Natural killer cell (primary cell): ENCODE measurements at places on chromosomes 7 and 10. TPM values are rescaled to one million over a fixed set of nuclear protein-coding genes. Genes with fewer than 3 reads are reported as not detected.

DNA sequence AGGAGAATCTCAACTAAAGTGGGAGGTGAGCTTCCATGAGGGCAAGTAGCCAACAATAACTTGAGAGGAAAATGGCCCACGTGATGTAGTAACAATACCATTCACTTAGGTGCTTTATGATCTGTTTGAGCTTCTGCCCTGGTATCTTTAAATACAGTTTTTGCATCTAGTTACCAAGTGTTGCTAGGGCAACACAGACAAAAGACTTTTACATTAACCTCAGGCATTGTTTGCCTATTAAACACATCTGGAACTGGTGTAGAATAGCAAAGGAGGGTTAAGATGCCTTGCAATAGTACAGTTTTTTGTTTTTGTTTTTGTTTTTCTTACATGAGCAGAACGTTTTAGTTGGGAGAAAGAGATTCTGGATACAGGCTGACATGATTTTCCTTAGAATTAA, 97.7 kb upstream of the MTPN start:
- no peaks in the 10 kb centered on the region for H3K27me3 ChIP-seq
- H3K36me3 ChIP-seq = no peaks in the 10 kb centered on the region
- H3K4me1 ChIP-seq = no peaks in the 10 kb centered on the region
- DNase-seq = no peak
- no peak overlapping the region for H3K27ac ChIP-seq

Gene RBP3
- not detected for total RNA-seq

DNA sequence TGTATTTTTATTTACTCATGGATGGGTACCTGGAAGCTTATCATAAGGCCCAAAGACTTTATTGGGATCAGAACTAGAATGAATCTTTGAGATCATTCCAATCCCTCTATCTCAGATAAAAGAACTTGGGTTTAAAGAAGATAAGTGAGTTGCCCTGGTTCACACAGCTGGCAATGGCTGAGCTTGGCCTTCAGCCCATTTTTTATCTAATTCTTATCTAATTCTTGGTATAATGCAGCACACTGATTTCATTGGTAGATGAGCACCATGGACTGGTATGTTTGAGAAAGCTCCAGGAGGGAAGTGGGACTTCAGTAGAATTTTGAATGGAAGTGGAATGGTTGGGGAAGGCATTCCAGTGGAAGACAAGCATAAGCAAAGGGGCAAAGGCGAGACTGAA, 558.9 kb downstream of the REEP3 start:
- H3K36me3 ChIP-seq = no peaks in the 10 kb centered on the region
- H3K27me3 ChIP-seq = no peaks in the 10 kb centered on the region
- H3K4me1 ChIP-seq = no peaks in the 10 kb centered on the region

GRCh38 chr10:131733596-131733995, 167.2 kb upstream of the PPP2R2D start:
- H3K36me3 ChIP-seq = no peaks in the 10 kb centered on the region
- H3K4me3 ChIP-seq = no peak overlapping the region
- H3K27me3 ChIP-seq = no peaks in the 10 kb centered on the region

DNA sequence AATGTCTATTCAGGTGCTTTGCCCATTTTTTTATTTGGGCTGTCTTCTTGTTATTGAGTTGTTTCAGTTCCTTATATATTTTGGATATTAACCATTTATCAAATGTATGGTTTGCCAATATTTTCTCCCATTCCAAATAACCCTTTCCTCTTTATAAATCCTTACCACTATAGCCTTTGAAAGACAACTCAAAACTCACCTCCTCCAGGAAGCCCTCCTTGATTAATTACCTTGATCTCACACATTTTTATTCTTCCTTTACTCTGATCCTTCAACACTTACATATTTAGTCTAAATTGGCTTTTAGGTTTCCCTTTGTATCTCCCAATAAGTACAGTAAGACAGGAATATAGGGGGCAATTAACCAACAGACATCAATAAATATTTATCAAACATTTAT, 42.9 kb downstream of the NRCAM start:
- H3K4me3 ChIP-seq = no peak overlapping the region
- no peaks in the 10 kb centered on the region for H3K4me1 ChIP-seq
- H3K36me3 ChIP-seq = no peaks in the 10 kb centered on the region
- DNase-seq = no peak

DNA sequence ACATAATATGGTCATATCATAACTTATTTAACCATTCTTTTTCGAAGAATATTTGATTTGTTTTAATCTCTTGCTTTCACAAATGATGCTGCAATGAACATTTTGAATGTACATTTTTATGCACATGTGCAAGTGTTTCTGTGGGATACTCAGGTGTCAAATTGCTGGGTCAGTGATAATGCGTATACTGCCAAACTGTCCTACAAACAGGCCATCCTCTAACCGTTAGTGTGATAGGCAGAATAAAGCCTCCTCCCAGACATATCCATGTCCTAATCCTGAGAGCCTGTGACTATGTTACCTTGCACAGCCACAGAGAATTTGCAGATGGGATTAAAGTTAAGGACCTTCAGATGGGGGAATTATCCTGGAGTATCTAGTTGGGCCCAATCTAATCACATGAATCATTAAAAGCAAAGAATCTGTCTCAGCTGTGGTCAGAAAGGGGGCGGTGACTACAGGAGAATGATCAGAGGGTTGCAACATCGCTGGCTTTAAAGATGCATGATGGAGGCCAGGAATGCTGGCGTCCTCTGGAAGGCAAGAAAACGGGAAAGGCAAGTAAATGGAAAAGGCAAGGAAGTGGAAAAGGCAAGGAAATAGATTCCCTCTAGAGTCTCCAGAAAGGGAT, 46.7 kb downstream of the FZD1 start:
- H3K4me1 ChIP-seq = no peaks in the 10 kb centered on the region
- no peaks in the 10 kb centered on the region for H3K27me3 ChIP-seq
- H3K27ac ChIP-seq = no peak overlapping the region
- DNase-seq = no peak
- no peak overlapping the region for H3K4me3 ChIP-seq
- H3K36me3 ChIP-seq = no peaks in the 10 kb centered on the region

DNA sequence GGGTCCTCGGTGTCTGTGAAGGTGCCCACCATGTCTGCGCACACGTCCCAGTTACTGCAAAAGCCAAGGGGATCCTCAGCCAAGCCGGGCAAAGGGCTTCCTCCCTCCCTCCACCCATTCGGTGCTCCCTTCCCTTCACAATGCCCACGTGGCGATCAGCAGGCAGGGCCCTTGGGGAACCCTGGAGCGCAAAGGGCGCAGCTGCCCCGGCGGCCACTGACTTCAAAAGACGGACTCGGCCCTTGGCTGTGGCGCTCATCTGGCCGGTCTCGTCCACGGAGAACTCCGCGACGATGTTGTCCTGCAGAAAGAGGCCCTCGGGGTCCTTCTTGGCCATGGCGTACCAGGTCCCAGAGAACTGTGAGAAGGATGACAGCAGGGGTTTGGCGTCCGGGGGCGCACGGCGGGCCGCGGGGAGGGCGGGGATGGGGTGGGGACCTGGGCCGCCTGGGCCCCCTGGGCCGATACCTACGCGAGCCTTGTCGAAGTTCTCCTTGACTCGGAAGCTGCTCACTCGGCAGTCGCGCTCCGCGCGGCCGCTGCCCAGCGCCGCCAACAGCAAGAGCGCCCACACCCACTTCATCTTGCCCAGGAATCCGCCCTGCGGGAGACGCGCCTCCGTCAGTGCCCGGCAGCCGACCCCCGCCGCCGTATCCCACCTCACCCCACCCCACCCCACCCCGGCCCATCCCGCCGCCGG, 439 bp downstream of the RBP4 start:
- H3K27ac ChIP-seq = no peak overlapping the region
- H3K4me3 ChIP-seq = no peak overlapping the region
- H3K36me3 ChIP-seq = no peaks in the 10 kb centered on the region
- peaks cover 13% of the 10 kb centered on the region for H3K27me3 ChIP-seq

GRCh38 chr7:34728156-34728555, 70.1 kb downstream of the NPSR1 start:
- H3K4me3 ChIP-seq = no peak overlapping the region
- peaks cover 3% of the 10 kb centered on the region for H3K4me1 ChIP-seq
- H3K27me3 ChIP-seq = no peaks in the 10 kb centered on the region
- H3K27ac ChIP-seq = no peak overlapping the region
- DNase-seq = no peak
- no peaks in the 10 kb centered on the region for H3K36me3 ChIP-seq

- H3K4me1 ChIP-seq = no peaks in the 10 kb centered on the region
- no peak overlapping the region for H3K4me3 ChIP-seq
- no peak overlapping the region for H3K27ac ChIP-seq
- DNase-seq = no peak
Measured at GRCh38 chr10:16271571-16271970, 165.2 kb upstream of the PTER start.

GRCh38 chr10:46264336-46264735, 22.5 kb upstream of the ANTXRL start:
- no peak overlapping the region for H3K4me3 ChIP-seq
- H3K4me1 ChIP-seq = peaks cover 25% of the 10 kb centered on the region

DNA sequence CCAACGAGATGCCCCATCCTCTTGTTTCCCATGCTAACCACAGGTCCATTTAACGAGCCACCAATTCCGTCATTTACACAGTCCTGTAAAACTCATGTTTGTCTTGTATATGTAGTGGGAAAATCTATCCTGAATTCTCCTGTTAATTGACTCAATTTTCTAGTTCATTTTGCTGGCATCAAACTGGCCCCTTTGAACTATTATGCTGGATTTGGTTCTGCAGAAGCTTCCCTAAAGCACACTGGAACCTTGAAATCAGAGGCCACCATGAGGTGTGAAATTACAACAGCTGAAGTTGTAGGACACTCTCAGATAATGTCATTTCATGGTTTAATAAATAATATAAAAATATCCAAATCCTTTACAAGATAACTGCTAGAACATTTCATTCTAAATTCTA, 129.8 kb upstream of the AKR1E2 start:
- no peaks in the 10 kb centered on the region for H3K27me3 ChIP-seq
- H3K4me1 ChIP-seq = no peaks in the 10 kb centered on the region
- H3K36me3 ChIP-seq = no peaks in the 10 kb centered on the region
- H3K4me3 ChIP-seq = no peak overlapping the region
- DNase-seq = no peak
- H3K27ac ChIP-seq = no peak overlapping the region

- H3K27ac ChIP-seq = no peak overlapping the region
- no peaks in the 10 kb centered on the region for H3K27me3 ChIP-seq
- H3K4me1 ChIP-seq = peaks cover 3% of the 10 kb centered on the region
- no peak for DNase-seq
Measured at GRCh38 chr10:122391875-122392274, 17.4 kb downstream of the PLEKHA1 start.

DNA sequence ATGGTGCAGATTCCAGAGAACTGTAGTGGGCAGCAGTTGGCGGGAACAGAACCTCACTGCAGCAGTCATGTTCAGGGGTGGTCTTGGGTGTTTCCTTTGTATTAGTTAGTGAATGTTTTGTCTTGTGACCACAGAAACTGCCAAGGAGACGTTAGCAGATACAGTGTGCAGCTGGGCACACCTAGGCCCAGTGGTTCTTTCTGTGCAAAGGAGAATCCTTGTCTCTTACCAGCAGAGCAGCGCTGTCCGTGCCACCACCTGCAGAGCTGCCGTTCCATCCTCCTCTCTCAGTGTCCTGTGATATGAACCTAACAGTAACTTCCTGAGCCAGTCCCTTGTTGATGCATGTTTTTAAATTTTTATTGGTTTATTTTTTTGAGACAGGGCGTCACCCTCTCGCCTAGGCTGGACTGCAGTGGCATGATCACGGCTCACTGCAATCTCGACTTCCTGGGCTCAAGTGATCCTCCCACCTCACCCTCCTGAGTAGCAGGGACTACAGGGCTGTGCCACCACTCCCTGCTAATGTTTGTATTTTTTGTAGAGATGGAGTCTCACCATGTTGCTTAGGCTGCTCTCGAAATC, 60.6 kb downstream of the WDR37 start:
- no peaks in the 10 kb centered on the region for H3K27me3 ChIP-seq
- H3K4me3 ChIP-seq = no peak overlapping the region
- H3K4me1 ChIP-seq = peaks cover 5% of the 10 kb centered on the region
- DNase-seq = no peak
- H3K36me3 ChIP-seq = peaks cover 75% of the 10 kb centered on the region

Gene CALML3
- not detected for total RNA-seq

DNA sequence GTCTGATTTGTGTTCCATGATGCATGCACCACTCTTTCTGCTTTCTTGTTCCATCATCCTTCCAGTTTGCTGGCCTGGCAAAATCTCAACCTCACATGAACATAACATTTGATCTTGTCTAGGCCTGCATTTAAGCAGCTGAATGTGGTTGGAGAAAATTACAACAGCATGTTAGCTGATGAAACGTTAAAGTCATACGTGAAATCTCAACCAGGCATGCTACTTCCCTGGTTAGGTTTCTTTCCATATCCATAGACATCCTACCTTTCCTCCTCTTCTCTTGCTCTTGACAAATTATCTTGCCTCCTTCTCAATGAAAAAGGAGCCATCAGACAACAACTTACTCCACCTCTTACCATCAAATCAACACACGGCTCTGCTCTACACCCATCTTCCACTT, 153.6 kb downstream of the C1GALT1 start:
- H3K27me3 ChIP-seq = no peaks in the 10 kb centered on the region
- H3K27ac ChIP-seq = no peak overlapping the region
- H3K36me3 ChIP-seq = no peaks in the 10 kb centered on the region
- DNase-seq = no peak
- H3K4me1 ChIP-seq = no peaks in the 10 kb centered on the region

DNA sequence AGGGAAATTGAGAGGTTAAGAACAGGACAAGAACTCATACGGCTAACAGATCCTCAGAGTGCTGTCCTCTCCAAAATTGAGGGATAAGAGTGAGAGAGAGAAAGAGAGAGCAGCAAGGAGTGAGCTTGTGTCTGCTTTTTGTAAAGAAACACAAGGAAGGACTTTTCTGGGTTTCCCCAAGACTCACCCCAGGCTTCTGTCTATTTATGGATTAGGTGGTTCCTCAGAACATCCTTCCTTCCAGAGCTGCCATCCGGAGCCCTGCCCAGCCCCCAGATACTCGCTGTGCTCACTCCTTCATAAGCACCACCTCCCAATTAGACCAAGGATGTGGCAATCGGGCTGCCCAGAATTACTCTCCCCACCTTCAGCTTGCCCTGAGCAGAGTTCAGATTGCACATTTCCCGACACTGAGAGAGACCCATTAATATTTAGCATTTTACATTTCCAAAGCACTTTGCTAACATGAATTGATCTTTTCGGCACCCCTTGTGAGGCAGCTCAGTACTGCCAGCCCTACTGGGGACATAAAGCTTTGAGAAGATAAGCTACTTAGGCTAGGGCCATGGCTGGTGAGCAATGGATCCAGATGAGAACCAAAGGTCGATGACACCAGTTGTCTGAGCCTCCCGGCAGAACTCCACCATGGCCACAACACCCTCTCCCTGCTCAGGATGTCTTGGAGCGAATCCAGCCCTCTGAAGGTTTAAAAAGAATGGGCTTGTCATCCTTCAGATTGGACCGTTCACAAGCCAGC, 19.2 kb upstream of the R3HCC1L start:
- no peaks in the 10 kb centered on the region for H3K4me1 ChIP-seq
- no peak overlapping the region for H3K4me3 ChIP-seq
- H3K27ac ChIP-seq = no peak overlapping the region

DNA sequence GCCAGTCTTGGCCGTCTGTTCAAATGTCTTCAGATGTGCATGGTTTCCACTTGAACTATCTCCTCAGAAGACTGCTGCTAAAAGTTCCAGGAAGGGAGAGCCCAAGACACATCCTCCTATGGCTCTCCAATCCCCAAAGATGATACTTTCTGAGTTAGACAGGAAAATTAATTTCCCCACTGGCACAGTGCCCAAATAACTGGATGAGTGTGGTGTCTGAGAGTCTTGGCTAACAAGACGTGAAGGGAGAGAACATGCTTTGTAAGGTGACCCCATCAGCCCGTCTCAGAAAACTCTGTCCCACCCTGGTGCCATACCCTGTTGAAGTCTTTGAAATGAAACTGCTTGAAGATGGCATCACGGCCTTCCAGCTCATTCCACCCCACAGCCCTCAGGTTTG, 2.9 kb downstream of the PCBD1 start:
- no peak overlapping the region for H3K27ac ChIP-seq
- peaks cover 6% of the 10 kb centered on the region for H3K36me3 ChIP-seq
- H3K27me3 ChIP-seq = no peaks in the 10 kb centered on the region
- DNase-seq = no peak
- no peak overlapping the region for H3K4me3 ChIP-seq
